ENCODE measurements at places on chromosomes 16 and 17.

GRCh38 chr16:71188956-71189712, 41.4 kb downstream of the HYDIN start:
- no peak for DNase-seq

GRCh38 chr16:89430436-89431157, 59.8 kb downstream of the ANKRD11 start:
- no peak for DNase-seq

DNA sequence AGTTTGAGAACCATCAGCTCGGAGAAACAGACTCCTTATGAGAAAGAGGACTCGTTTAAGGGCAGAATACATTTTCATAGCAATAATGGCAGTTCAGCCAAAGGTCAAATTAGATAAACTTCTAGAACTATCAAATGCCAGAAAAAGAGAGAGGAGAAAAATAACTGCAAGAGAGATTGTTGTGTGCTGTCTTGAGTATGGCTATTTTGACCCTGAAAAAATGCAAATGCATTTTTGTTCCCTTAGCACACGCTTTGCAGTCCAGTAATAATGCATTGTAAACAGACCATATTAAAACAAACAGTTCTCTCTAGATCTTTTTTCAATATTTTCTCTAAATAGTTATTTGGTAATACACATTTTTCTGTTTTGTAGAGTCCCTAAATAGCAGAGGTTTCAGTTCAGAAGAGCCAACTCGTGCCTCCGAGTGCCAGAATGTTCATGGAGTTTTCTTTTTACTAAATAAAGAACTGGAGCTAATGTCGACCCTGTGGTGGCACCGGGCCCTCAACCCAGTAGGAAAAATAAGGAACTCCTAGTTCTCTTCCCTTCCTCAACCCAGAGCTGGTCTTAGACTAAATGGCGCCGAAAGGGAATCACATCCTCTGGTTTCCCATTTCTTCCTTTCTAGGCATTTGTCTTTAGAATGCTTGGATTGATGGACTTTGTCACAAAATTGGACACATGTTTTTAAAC, 298.0 kb downstream of the MAP2K4 start:
- no peak for DNase-seq

GRCh38 chr17:57257195-57257894, 1.0 kb downstream of the MSI2 start:
- peak; percentile 49 for DNase-seq

- DNase-seq, result no peak
These were observed 204.9 kb upstream of the KCNJ16 start for GRCh38 chr17:69870091-69870530.

DNA sequence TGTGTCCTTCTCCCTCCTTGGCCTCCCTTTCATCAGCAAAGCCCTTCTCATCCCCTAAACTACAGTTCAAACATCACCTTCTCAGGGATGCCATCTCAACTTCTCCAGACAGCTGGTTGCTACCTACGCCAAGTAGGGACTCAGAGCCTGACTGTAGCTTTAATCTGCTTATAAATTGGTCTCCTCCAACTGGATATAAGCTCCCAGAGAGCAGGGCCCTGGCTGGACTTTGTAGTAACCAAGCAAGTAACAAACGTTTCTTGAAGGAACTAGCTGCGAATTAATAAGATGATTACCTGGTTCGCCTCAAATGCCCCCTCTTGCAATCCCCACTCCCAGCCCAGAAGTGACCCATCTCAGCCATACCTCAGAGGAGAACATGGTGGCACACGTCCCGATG, 17.5 kb upstream of the KLHL11 start:
- DNase-seq, result no peak

- DNase-seq, result no peak
These were observed 25.6 kb downstream of the RNF135 start for GRCh38 chr17:30996486-30996885.

- no peak for DNase-seq
These were observed 86.3 kb downstream of the WNT3 start for GRCh38 chr17:46732160-46732559.

- no peak for DNase-seq
These were observed 19.7 kb downstream of the METRNL start for GRCh38 chr17:83099086-83099555.

DNA sequence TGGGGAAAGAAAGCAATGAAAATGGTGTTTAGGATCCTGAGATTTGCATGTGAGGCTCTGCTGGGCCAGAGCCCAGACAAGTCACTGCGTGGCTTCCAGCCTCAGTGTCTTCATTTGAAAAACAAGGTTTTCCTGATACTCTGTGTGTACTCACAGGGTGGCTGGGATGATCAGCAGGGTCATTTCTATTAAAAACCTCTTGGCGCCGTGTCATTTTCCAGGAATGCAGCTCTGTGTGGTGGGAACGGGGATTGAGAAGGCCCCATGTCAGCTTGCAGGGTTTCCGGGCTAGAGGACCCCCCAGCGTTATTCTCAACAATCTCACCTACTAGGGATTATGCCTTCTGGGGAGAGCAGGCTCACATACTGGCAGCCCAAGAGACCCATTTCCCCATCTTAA, 73.5 kb downstream of the FOXL1 start:
- no peak for DNase-seq

- DNase-seq, result no peak
These were observed 21.1 kb upstream of the KCNG4 start for GRCh38 chr16:84260766-84261554.

DNA sequence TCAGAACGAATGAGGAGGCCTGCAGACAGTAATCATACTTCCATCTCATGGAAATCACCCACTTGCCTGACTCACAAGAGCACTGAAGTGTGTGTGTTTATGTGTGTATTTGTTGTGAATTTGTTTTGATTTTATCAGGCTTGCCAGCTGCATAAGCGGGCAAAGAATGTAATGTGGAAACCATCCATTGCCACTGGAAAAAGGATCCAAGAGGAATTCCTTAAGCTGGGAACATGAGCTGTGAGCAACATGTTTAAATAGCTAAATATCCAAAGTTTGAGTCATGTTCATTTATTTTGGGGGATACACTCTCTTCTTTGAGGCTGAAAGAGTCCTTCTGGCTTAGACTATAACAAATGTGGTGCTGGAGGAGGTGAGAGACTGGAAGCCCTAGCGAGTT, 198.4 kb upstream of the TBX2 start:
- no peak for DNase-seq

- no peak for DNase-seq
These were observed 64.8 kb downstream of the PRKCB start for GRCh38 chr16:23900480-23901177.

- no peak for DNase-seq
These were observed 31.9 kb downstream of the CDK5R1 start for GRCh38 chr17:32518646-32519227.

- peak; percentile 7 for DNase-seq
These were observed 59.7 kb downstream of the GRIN2A start for GRCh38 chr16:10122546-10122945.

DNA sequence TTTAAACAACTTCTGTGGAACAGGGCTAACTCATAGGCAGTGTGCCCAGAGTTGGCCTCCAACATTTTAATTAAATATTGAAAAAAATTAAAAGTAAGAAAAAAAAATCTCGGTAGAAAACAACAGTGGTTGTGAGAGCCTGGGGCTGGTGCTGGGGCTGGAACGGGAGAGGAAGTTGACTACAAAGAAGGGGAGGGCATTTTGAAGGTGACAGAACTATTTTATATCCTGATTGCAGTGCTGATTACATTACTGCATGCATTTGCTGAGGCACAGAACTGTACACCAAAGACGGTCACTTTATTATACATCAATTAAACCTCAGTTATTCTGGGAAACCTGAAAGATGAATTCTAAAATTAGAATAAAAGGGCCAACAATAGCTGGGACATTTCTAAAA, 142.5 kb downstream of the PARN start:
- peak; percentile 24 for DNase-seq

DNA sequence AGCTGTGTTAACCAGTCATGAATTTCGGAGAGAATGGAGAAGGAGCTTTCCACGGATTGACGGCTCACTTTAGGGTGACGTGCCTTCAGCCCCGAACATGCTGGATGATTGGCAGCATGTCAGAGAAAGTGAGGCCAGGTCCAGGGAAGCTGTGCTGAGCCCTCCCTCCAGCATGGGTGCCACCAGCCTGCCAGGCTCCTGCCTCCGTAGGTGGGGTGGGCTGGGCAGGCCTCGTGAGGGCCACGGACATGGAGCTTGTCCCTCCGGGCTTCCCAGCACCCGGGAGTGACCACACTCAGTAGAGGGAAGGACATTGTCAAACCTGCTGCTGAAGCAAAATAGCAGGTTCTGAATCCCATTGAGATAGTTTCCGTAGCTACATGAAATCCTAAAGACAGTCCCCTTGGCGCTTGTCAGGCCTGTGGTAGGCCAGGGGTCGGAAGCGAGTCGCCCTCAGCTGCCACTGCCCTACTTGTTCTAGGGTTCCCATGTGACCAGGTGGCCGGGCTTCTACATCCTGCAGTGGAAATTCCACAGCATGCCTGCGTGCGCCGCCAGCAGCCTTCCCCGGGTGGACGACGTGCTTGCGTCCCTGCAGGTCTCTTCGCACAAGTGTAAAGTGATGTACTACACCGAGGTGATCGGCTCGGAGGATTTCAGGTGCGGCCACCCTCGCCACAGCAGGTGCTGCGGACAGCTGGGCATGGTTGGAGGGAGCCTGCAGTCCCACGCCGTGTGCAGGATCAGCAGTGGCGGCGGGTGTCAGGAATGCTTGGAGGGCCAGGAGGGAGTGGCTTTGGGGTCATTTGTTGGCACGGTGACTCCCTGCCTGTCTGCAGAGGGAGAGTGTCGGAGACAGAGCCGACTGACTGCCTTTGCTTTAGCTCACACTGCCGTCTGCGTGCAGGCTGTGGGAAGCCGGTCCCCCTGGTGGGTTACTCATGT, 72.3 kb downstream of the SEC14L1 start:
- no peak for DNase-seq

GRCh38 chr16:68349838-68350410, 39.1 kb downstream of the PRMT7 start:
- DNase-seq, result no peak

GRCh38 chr16:52718046-52718445, 171.1 kb upstream of the TOX3 start:
- no peak for DNase-seq
